Osteoblast (primary cell): ENCODE measurements at places on chromosomes 16 and 17. TPM values are rescaled to one million over a fixed set of nuclear protein-coding genes. Genes with fewer than 3 reads are reported as not detected.

The KRT17 gene
- 4.3 and 4.7 TPM in 2 replicates for total RNA-seq

The TVP23A gene
- under 0.01 TPM in 1 of 2 replicates, not detected in the other for total RNA-seq

The GPRC5C gene
- total RNA-seq = 2.9 and 6.8 TPM in 2 replicates

The SMPD3 gene
- total RNA-seq = 0.72 TPM in 1 of 2 replicates, not detected in the other

The TP53TG3C gene
- not detected in 2 replicates for total RNA-seq

The LPO gene
- under 0.01 TPM in 1 of 2 replicates, not detected in the other for total RNA-seq

The CLUH gene
- 36.2 and 41.6 TPM in 2 replicates for total RNA-seq

The SEPTIN12 gene
- total RNA-seq = not detected in 2 replicates

The CBLN1 gene
- not detected in 2 replicates for total RNA-seq

The SDR42E1 gene
- total RNA-seq = 0.29 and 1.4 TPM in 2 replicates

The NAE1 gene
- 73.5 and 84.6 TPM in 2 replicates for total RNA-seq

The MYCBPAP gene
- 0.36 and 0.88 TPM in 2 replicates for total RNA-seq

The HOXB5 gene
- not detected in 2 replicates for total RNA-seq

The AFMID gene
- total RNA-seq = 20.0 and 23.2 TPM in 2 replicates

The CACNA1G gene
- under 0.01 TPM in 2 replicates for total RNA-seq

The PLK1 gene
- total RNA-seq = 2.2 and 3.5 TPM in 2 replicates

The GP2 gene
- not detected in 2 replicates for total RNA-seq

The TMEM235 gene
- total RNA-seq = not detected in 2 replicates
